ENCODE measurements at places on chromosomes 11 and 22.

DNA sequence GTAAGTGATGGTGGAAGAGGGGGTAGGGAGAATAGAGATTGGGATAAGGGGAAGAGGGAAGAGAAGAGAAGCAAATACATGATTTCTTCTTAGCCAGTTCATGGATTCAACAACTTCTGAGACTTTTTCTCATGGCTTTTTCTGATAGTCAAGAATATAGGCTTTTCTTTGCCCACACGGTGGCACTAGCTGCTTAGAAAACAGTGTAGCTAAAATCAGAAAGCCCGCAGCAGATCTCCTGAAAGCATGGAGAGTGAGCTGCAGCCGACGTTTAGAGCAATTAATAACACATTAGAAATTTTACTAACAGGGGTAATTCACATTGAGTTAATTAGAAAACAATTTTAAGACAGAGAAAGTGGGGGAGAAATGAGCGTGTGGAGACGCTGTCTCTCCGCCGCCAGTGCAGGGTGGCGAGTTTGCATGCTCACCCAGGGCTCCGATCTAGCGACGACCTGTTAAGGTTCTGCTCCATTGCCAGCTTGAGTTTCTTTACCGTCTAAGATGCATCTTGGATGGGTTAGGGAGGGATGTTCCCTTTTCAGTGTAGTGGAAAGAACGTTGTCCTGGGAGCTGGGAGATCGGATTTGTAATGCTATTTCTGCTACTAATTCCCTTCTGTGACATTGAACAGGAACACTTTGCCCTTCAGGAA lies 3.3 kb upstream of the RAG1 start:
- DNase-seq, result peak; percentile 66

DNA sequence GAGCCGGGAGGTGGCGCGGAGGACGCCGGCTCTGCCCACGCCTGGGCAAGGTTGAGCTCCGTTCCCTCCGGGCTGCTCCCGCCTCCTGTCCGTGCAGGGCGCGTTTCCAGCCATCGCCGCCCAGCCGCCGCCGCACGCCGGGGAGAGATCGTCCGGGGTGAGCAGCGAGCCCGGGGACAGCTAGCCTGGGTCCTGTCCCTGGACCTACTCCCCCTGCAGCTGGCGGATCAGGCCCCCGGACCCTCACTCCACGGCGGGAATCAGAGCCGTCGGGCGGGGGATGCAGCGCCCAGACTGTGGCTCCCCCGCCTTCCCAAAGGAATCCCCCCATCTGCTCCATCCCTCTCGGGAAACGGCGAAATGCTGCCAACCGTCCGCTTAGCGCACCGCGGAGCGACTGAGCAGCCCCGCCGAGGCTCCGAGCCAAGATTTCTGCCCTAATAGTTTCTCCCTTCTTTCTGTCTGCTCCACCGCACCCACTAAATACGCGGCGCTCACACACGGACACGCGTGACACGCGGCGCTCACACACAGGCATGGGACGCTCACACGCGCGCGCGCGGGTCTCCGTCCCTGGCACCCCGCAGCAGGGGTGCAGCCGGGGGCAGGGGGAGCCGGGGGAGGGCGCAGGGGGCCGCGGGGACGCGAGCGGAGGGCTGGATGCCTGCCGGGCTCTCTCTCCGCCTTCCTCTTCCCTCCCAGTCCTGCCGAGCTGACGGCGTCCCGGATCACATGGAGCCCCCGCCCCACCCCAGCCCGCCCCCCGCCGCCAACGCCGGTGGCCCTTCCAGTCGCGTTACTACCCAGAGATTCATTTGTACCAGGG lies at the start of gene KCNJ5:
KCNJ5 (plus strand) TSS at position 814 of the 826 bp plus-strand sequence. CDS start 19,918 bp downstream, outside the sequence.
- DNase-seq, result peak; percentile 64

DNA sequence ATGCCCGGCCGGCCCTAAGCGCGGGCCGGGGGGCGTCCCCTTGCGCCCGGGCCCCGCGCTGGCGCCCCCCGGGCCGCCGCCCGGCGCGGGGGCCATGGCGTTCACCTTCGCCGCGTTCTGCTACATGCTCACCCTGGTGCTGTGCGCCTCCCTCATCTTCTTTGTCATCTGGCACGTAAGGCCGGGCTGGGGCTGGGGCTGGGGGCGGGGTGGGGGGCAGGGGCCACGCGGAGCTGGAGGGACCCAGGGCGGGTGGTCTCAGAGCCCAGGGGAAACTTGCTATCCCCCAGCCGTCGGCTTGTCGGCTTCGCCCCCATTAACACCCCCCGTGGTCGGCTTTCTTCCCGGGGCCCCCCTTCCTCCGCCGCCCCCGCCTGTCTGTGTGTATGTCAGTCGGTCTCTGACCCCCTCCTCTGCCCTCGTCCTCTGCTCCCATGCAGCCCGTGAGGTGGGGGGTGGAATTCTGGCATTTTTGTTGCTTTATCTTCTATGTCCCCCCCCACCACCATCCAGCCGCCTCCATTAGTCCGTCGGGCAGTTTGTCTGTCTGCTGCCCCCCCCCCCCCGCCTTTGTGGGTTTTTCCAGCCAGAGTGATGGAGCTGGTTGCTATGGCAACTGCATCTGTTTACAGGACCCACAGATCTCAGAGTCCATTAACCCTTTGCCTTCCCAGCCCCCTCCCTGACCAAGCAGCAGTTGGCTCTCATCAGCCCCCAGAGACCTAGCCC lies 552 bp downstream of the CNIH2 start:
- no peak for DNase-seq

DNA sequence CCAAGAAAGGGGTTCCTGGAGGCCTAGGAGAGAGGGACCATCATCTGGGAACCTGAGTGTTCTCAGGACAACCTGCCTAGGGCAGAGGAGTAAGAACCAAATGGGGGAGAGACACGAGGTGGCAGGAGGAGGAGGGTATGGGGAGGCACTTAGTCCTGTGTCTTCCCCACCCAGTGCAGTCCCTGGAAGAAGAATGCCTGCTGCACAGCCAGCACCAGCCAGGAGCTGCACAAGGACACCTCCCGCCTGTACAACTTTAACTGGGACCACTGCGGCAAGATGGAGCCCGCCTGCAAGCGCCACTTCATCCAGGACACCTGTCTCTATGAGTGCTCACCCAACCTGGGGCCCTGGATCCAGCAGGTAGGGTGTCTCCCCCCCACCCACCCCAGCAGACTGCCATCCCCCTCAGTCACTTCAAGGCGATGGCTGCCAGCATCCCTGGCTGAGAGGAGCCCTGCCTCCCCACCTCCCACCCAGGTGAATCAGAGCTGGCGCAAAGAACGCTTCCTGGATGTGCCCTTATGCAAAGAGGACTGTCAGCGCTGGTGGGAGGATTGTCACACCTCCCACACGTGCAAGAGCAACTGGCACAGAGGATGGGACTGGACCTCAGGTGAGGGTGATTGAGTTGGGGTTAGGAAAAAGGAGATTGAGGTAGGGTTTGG lies 3.7 kb upstream of the INPPL1 start:
- no peak for DNase-seq

GRCh38 chr22:25069758-25070481 lies 117.4 kb downstream of the KIAA1671 start:
- no peak for DNase-seq

- peak; percentile 82 for DNase-seq
Observed at GRCh38 chr11:122803306-122803705, 35.0 kb upstream of the CRTAM start.

- no peak for DNase-seq
Observed at GRCh38 chr11:61927501-61927900, 10.1 kb upstream of the RAB3IL1 start.

GRCh38 chr11:2527621-2528291 lies 82.9 kb downstream of the KCNQ1 start:
- DNase-seq, result no peak

DNA sequence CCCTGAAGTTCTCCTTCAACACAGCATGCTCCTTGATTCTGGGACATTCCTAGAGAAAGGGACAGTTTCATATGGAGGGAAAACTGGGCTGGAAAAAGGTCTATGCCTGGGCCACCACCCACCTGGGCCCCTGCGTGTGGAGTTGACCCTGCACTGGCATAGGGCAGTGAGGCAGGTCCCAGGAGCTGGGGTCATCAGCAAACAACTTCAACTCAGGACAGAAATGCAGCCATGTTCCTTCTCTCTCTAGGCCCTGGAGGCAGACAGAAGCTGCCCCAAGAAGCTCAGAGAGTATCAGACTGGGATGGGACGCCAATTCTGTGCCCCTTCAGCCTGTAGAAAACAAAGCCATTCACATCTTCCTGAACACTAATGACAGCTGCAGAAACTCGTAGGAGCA lies 34.9 kb downstream of the RTL6 start:
- no peak for DNase-seq

DNA sequence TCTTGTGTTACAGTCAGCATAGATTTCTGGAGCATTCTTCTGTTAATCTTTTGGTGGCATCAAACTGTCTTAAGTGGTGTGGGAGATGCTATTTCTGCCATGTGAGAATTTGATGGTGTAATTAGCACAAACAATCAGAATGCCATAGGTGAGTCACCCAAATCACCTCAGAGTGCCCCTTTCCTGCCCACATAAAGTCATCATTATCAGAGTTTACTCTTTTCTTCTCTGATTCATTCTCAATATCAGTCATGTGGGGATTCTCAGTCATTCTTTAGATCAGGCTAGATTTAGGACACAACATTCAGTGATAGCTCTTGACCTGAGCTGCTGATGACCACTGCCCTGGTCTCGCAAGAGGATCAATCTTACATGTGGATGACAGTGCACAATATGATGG lies 23.7 kb upstream of the MS4A6A start:
- DNase-seq, result no peak

Measured in AG20443 (cell line).